ENCODE measurements at places on chromosomes 16 and 17.

GRCh38 chr16:1048442-1049112 lies 24.0 kb upstream of the SSTR5 start:
- DNase-seq, result no peak

GRCh38 chr16:81946206-81946605 lies 65.1 kb downstream of the SDR42E1 start:
- DNase-seq, result no peak

- DNase-seq, result no peak
These were observed 15.9 kb upstream of the CYB5B start for GRCh38 chr16:69408475-69408874.

- DNase-seq, result no peak
These were observed 232.4 kb upstream of the PSMD7 start for GRCh38 chr16:74064120-74064735.

DNA sequence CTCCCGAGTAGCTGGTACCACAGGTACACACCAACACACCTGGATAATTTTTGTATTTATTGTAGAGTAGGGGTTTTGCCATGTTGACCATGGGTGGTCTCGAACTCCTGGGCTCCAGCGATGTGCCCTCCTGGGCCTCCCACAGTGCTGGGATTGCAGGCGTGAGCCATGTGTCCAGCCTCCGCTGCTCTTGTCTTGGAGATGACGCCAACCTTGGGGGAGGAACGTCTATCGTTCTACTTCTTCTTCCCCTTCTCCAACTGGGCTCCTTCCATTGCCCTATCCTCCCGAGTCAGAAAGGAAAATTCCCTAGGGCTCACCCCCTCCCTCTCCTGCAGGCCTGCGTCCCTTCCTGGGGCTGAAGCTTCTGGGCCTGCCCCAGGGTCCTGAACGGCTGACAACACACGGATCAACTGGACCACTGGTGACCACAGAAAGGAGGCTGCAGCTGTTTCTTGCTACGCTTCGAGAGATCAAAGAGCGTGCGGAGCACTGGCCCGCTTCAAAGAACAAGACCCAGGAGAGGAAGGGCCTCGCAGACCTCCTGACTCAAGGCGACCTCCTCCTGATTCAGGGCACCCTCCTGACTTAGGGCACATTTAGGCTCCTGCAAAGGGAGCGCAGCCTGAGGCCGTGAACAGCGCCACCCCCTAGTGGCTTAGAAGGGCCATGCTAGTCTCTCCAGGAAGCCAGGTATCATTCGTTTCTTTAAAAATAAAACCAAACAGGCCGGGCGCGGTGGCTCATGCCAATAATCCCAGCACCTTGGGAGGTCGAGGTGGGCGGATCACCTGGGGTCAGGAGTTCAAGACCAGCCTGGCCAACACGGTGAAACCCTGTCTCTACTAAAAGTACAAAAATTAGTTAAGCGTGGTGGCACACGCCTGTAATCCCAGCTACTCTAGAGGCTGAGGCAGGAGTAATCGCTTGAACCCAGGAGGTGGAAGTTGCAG lies 48.5 kb upstream of the HELZ start:
- peak; percentile 64 for DNase-seq

GRCh38 chr17:74603746-74604145 lies 11.7 kb upstream of the CD300LD start:
- DNase-seq, result no peak

All from activated T-cell treated with anti-CD3 and anti-CD28 coated beads, Interleukin-2, amount 50 U/mL, for 1 hour (primary cell).